ENCODE measurements at places on chromosomes 2 and 18.

GRCh38 chr2:42047488-42048298 lies at the start of gene PKDCC:
TSS of gene PKDCC (plus strand) at chr2:42048021. CDS start at chr2:42048200, 179 bp downstream.
- DNase-seq: peak; percentile 31

DNA sequence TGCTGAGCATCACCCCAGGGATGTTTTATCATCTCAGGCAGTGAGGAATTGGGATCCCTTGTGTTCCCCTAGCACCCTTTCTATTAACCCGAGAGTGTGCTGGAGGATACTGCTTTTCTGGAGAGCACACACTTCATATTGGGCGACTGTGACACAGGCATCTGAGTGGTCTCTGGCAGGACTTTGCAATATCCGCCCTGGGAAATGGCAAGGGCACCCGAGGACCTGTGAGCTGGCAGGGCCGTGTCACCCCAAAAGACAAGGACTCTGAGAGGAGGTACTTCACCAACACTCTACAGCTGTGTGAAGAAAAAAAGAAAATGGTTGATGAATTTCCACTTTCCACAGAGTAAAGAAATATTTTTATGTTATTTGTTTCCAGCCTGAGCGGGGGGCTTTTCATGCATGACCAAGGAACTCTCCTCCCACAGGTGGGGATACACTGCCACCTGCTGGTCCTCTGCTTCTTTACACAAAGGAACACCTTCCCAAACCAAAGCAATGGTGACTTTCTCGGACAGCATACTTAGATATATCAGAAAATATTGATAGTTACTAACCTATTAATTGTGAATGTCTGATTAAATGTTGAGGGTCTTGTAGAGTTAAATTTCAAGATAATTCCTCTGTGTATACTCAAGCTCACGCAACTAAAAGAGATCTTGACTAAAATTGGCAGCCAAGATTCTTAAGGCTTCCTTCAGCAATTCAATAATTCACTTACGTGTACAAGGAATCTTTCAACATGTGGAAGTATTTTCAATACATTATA lies 45.9 kb upstream of the REG3G start:
- DNase-seq: peak; percentile 1

GRCh38 chr18:3424280-3424890 lies 25.6 kb upstream of the TGIF1 start:
- no peak for DNase-seq

DNA sequence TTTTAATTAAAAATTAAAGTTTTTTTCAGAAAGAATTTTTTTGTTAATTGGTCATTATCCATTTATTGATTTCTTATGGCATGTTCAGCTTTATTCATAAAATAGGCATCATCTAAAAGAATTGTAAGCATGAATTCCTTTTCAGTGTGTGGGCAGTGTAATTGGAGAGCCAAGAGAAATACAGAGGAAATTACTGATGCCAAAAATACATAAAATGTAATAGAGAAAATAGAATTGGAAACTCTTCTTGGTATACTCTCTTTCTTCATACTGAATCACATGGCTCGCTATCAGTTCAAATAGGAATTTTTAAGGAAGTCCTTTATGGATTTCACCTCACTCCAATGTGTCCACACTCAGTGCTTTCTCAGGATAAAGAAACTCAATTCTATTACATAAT lies 663.6 kb upstream of the NRXN1 start:
- no peak for DNase-seq

- DNase-seq: no peak
Measured at GRCh38 chr18:24657444-24657842, 197.0 kb downstream of the HRH4 start.

GRCh38 chr18:75000920-75001319 lies 208.0 kb downstream of the PTGR3 start:
- no peak for DNase-seq

GRCh38 chr2:83234246-83234645 lies 1224.8 kb downstream of the SUCLG1 start:
- DNase-seq: no peak

DNA sequence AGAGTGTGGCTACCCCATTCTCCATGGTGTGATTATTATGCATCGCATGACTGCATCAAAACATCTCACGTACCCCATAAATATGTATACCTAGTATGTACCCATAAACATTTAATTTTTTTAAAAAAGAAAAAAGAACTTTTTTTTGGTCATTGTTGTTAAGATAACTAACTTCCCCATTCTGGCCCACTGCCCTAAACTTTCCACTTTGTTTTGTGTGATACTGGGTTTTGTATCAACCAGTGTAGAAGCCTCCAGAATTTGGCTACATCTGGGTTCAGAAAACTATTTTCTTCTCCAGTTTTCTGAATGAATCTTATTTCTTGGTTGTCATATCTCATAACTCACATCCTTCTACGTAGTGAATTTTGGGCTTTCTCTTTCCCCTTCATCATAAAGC lies 62.3 kb upstream of the NABP1 start:
- no peak for DNase-seq

GRCh38 chr2:207408086-207408794 lies 121.5 kb upstream of the CREB1 start:
- no peak for DNase-seq

GRCh38 chr2:171431677-171432167 lies 2.1 kb downstream of the METTL8 start:
- DNase-seq: no peak

DNA sequence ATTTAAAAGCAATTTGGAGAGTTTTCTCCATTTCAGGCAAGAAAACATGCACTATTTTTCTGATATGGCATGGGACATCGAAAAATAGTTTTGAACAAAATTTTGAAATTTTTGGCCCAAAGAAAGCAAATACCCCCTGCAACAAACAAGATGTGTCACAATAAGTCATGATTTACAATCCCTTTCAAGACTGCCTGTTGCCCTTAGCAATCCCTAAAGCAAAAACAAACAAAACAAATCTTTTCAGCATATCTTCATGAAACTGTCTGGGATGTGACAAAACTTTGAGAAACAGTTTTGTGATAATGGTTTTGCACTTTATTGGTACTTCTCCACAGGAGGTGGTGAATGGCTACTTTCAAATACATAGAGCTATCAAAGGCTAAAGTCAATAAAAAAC lies 1888.7 kb upstream of the PIK3C3 start:
- no peak for DNase-seq

DNA sequence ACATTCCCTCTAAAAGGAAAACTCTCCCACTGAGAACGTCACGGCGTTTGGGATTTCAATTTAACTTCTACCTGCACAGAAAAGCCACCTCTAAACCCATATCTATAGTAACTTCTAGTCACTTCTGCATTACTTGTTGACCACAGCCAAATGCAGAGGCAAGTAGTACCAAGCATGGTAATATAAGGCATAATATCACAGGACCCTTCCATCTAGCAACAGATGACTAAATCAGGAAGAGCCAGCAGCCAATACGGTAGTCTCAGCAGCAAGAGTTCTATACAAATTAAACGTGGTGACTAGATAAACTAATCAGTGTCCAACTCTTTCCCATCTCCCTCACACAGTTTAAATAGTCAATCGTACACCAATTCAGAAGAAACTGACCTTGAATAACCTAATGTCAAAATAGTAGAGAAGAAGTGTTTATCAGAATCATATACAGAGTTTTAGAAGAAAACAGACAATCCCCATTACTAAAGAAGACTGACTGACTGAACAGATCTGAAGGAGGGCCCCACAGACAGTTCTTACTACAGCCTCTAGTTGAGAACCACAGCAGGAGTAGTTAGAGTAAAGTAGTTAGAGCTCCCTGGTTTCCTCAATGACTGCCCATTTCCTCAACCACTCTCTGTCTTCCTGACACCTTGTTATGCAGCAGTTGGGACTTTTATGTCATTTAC lies 30.0 kb downstream of the MEMO1 start:
- peak; percentile 28 for DNase-seq

DNA sequence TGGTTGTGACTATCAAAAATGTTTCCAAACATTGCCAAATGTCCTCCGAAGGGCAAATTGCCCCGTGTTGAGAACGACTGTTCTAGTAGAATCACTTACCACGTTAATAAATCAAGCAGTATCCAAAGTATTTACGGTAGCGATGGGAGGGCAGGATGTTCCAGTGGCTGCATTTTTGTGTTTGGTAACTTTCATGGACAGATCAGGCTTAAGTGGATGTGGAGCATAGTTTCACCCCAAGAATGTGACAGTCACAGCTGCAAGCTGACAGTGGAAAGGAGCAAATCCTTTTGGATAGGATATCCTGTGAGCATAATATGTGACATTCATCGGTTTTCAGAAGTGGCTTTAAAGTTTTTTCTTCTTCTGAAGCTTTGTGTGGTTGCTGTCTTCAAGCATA lies 46.3 kb upstream of the DARS1 start:
- DNase-seq: no peak

- DNase-seq: no peak
Measured at GRCh38 chr18:77346208-77346810, 96.7 kb downstream of the GALR1 start.

- no peak for DNase-seq
Measured at GRCh38 chr2:208049441-208049840, 24.1 kb upstream of the PLEKHM3 start.

GRCh38 chr2:22800412-22800811 lies 584.6 kb upstream of the KLHL29 start:
- no peak for DNase-seq

- DNase-seq: no peak
Measured at GRCh38 chr2:188580738-188581137, 289.1 kb downstream of the GULP1 start.

GRCh38 chr2:195392446-195393336 lies 264.3 kb upstream of the SLC39A10 start:
- no peak for DNase-seq

- DNase-seq: no peak
Measured at GRCh38 chr18:9757827-9758621, 49.9 kb downstream of the RAB31 start.

DNA sequence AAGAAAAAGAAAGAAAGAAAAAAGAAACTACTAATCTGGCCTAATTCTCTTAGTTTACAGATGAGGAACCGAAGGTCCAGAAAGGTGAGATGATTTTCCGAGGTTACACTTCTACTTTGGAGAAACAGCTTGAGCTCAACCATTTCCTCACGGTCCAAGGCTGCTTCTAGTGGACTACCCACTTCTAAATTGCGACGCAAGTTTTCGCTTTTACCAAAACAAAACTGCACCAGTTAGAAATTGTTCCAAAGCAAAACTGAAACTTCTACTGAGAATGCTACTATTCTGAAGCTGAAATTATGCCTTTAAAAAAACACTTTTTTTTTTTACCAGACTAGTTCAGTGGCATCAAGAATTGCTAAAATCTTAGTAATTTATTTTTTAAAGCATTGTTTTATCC lies 101.6 kb downstream of the INO80D start:
- peak; percentile 5 for DNase-seq

- no peak for DNase-seq
Measured at GRCh38 chr2:96542357-96542977, 5.9 kb downstream of the ARID5A start.

DNA sequence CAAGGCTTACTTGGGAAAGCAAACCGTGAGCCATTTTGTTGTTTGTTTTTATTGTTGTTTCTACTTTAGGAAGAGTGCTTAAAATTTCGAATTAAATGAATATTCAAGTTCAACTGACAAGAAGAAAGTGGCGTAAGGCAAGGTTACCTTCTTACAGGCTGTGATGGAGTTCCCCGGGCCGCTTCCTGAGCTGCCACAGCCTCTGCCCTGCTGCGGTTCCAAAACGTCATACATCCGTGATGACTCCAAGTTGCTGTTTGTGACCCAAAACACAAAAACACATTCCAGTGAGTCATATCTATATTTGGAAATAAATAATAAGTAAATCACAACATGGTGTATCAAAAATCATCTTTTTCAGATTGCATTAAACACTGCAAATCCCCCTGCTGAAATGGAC lies 49.7 kb downstream of the SPHKAP start:
- DNase-seq: no peak

DNA sequence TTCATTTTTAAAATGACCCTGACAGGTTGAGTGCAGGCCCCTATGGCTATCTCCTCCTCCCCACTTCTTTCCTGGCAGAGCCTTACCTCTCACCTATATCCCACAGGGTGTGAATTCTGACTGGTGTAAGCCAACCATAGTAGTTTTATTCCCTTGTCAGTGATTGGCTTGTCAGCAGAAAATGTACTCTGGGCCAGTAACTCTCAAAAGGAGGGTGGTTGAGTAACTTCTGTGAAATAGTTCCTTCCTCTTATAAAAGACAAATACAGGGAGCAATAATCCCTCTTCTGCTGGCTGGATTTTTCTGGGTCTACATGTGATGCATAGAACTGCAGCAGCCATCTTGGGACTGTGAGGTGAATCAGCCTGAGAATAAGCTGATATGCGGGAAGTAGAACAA lies 83.4 kb downstream of the RAPH1 start:
- DNase-seq: no peak

Data from CD4-positive, alpha-beta T cell treated with Interleukin-21 for 1 hour (primary cell).